ENCODE measurements at places on chromosomes 11 and 22. TPM values are rescaled to one million over a fixed set of nuclear protein-coding genes. Genes with fewer than 3 reads are reported as not detected.

RBFOX2 gene
- 137 TPM for total RNA-seq

HTR3B gene
- not detected for total RNA-seq

CLCF1 gene
- total RNA-seq = 10.0 TPM

PICK1 gene
- 5.2 TPM for total RNA-seq

NPTXR gene
- total RNA-seq = 4.4 TPM

OR8J1 gene
- not detected for total RNA-seq

UBTFL1 gene
- total RNA-seq = not detected

CYP2D6 gene
- 0.08 TPM for total RNA-seq

MYRF gene
- total RNA-seq = 7.6 TPM

TRIM48 gene
- total RNA-seq = not detected

FAM227A gene
- 0.48 TPM for total RNA-seq

RBMXL2 gene
- not detected for total RNA-seq

MYEOV gene
- 1.0 TPM for total RNA-seq

DGCR2 gene
- 37.4 TPM for total RNA-seq

SERPING1 gene
- total RNA-seq = 234 TPM

OR52N4 gene
- total RNA-seq = not detected

CCDC73 gene
- total RNA-seq = not detected

DGCR6 gene
- 0.52 TPM for total RNA-seq

TMPRSS6 gene
- not detected for total RNA-seq

SLC25A45 gene
- total RNA-seq = 0.65 TPM

DEPDC7 gene
- 4.7 TPM for total RNA-seq

ASPHD2 gene
- 5.5 TPM for total RNA-seq

CST6 gene
- 22.1 TPM for total RNA-seq

SLC35E4 gene
- total RNA-seq = 13.1 TPM

TRIM29 gene
- total RNA-seq = not detected

YWHAH gene
- total RNA-seq = 29.8 TPM

HBG2 gene
- total RNA-seq = not detected

SIK2 gene
- 10.0 TPM for total RNA-seq

CYB5R3 gene
- total RNA-seq = 189 TPM

TP53AIP1 gene
- not detected for total RNA-seq

APOL1 gene
- 2.3 TPM for total RNA-seq

PNPLA5 gene
- total RNA-seq = not detected

POLR2F gene
- total RNA-seq = 86.5 TPM

RTN4RL2 gene
- 4.5 TPM for total RNA-seq

OR8G1 gene
- not detected for total RNA-seq
